Stimulated activated CD4-positive, alpha-beta T cell treated with anti-CD3 and anti-CD28 coated beads, Interleukin-12 subunit alpha, Interleukin-12 subunit beta, amount 100 ng/mL, for 4 hours (primary cell): ENCODE measurements at places on chromosomes 11 and 22.

- DNase-seq = no peak
Measured at GRCh38 chr11:32068134-32068870, 22.6 kb upstream of the RCN1 start.

DNA sequence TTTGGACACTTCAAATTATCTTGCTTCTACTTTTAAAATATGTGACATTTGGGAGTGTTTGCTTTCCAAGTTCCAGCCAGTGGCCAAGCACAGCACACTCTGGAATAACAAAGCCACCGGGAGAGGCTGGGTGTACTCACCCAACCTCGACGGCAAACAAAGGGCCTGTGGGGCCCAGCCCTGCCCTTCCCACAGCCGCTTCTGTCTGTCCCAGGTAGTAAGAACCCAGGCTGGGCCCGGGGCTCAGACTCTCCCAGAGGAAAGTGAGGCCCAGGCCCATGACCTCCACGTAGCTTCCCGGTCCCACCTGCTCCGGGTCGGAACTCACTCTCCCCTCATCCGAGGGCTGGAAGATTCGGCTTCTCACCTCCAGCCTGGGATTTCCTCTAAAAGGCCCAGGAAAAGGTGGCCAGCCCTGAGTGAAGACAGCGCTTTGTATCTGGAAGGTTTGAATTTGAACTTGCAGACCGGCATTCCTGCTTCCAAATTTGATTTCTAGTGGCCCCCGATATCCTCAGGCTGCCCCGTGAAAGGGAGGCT lies 93.5 kb downstream of the CELSR1 start:
- DNase-seq = no peak

DNA sequence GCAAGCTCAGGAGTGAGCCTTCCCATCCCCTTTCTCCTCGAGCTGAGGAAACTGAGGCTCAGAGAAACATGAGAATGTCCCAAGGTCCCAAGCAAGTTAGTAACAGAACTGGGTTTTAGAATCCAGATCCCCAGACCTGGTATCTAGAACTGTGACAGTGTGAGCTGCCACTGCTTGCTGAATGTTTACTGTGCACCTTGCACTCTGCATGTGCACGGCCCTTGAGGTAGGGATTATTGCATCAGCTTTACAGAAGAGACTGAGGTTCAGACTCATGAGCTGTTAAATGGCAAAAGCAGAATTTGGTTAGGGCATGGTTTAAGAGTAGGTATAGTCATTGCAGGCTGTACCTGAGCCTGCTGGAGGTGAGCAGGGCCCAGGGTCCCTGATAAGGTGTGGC lies 3.8 kb upstream of the MPPED1 start:
- DNase-seq = no peak

GRCh38 chr11:77082838-77083565 lies 16.2 kb downstream of the CAPN5 start:
- DNase-seq = peak; percentile 24

DNA sequence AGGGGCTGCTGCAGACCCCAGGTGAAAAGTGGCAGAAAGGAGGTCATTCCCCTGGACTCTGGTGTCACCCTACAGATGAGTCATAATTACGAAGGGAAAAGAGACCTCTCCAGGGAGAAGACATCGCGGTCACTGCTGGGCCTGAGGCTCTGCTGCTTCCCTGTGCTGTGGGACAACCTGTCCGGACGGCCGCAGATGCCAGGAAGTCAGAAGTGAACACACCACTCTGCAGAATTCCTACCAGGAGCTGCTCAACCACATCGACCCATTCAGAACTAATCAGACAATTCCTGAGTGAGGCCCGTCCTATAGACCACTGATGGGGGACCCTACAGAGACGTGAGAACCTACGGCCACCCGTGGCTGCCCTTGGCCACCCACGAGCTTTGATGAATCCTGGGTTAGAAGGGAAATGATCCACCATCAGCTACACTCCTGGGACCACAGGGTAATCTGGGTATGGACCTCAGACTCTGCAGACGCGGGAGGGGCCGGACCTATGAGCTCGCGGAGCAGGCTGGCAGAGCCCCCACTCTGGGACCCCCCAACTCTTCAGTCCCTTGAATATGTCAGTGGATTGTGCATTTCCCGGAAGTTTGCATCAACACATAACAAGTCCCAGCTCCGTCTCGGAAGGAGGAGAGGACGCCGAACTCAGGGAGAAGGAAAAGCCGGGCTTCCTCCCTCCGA lies 636.7 kb downstream of the BRD1 start:
- no peak for DNase-seq

- peak; percentile 37 for DNase-seq
Measured at GRCh38 chr11:95790933-95791708, 823 bp downstream of the CEP57 start.

DNA sequence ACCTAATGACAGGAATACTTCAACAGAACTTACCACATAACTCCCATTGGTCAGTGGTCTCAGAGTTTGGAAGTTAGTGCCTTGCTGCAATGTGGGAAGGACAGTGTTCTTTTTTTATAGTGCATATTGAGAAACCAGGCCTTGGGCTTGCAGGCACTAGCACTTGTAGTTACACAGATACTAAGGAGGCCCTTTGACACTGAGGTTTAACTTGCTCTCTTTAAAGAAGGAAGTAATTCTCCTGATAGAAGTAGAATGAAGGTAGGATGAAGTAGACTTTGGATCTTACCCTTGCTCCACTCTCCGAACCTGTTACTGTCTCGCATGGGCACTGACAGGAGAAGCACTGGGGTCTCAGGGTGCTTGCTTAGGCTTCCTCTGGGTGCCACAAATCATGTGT lies 31.0 kb upstream of the ST14 start:
- no peak for DNase-seq

DNA sequence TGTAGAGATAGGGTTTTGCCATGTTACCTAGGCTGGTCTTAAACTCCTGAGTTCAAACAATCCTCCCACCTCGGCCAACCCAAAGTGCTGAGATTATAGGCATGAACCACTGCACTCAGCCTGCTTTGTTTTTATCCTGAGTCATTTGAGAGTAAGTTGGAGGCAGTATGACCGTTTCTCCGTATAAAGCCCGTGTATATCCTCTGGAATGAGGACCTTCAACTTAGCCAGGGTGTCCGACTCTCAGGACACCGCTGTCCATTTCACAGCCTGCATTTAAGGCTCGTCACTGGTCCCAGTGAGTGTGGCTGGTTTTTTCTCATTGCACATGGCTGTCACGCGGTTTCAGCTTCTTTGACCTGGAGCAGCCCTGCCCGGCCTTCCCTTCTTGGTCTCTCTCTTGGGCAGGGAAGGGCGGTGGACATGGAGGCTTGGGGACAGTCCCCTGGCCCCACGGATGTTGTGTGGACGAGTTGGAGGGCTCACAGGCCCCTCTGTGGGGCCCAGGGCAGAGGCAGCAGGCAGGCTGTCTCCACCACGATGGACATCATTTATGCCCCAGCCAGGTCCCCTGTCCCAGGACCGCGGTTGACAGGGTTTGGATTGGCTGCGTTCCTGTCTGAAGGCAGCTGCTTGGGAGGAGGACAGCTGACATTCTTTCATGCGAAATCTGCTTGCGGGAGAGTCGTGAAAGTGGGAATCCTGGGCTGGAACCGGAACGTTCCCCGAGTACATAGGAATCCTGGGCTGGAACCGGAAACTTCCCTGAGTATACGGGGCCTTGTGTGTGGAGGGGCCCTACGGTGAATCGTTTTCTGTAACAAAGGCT lies 93.3 kb downstream of the KCNQ1 start:
- no peak for DNase-seq
